Activated T-helper 1 cell treated with anti-CD3 and anti-CD28 coated beads, Interleukin-12 subunit alpha, Interleukin-12 subunit beta, Interleukin-2, Interleukin-4 antibody, amounts not matched to agents 30 ng/mL and 10 ng/mL and 1 ng/mL, durations not matched to agents 14 hours and 24 hours and 36 hours (primary cell): ENCODE measurements at places on chromosomes 7 and 10.

- no peak for DNase-seq
Measured at GRCh38 chr10:92590623-92591549, 2.0 kb upstream of the KIF11 start.

DNA sequence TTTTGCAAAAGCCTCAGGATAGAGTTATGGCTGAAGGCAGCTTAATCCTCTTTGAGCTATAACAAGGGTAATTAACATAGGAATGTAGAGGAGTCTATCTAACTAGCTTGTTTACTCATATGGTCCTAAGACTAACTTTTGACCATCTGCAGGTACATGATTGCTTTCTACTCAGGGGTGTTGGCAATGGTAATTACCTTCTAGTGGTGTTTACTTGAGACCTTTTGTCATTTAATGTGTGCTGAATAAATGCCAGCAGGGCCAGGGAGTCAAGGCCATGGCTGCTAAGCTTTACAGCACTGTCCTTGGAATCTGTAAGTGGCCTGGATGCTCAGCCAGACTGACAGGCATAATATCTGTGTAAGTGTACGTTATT lies 1325.0 kb downstream of the XPNPEP1 start:
- DNase-seq = no peak

- no peak for DNase-seq
Measured at GRCh38 chr10:5260828-5261227, 64.2 kb downstream of the AKR1C4 start.

- no peak for DNase-seq
Measured at GRCh38 chr7:25970911-25971310, 181.1 kb upstream of the NFE2L3 start.

DNA sequence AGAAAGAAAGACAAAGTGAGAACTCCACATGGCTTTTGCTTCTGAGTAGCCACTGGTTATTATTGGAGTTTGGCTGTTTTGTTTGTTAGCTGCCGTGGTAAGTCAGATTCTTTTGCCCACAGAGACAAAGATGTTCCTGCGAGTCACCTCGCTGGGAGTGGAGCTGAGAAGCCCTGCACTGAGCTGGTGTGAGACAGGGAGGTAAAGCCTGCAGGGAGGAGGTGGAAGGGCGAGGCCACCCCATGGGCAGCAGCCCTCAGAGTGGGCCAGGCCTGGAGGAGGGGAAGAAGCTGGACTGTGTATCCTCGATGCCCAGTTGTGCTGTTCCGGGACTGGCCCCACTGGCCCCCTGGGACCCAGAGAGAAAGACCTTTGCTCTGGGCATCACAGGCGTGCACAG lies 14.3 kb upstream of the NOM1 start:
- no peak for DNase-seq

DNA sequence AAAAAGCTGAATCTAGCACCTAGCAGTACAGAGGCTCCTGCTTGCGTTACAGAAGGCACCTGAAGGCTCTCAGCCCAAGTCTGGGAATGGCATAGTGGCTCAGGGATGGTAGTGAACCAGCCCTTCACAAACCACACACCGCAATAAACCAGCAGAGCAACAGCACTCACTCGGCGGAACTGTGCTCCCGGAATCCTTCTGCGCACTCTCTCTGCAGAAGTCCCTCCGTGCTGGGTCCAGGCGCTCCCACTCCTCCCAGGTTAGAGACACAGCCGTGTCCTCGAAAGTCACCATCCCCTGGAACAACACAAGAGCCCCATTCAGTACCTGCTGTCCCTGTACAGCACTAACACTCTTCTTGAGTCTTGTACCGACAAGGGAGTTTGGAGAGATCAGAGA lies 1.5 kb downstream of the ZNF394 start:
- no peak for DNase-seq

- no peak for DNase-seq
Measured at GRCh38 chr10:124565565-124566221, 104.1 kb downstream of the LHPP start.

- no peak for DNase-seq
Measured at GRCh38 chr7:20417260-20417659, 86.6 kb downstream of the ITGB8 start.

- DNase-seq = no peak
Measured at GRCh38 chr10:123885406-123886170, 6.0 kb downstream of the CPXM2 start.

- no peak for DNase-seq
Measured at GRCh38 chr10:126243306-126243705, 145.0 kb downstream of the ADAM12 start.
